Left renal pelvis (tissue), 4 donors: ENCODE measurements at places on chromosomes 12 and 14.

- no peak for DNase-seq
Observed at GRCh38 chr12:5015711-5016492, 27.8 kb upstream of the KCNA5 start.

DNA sequence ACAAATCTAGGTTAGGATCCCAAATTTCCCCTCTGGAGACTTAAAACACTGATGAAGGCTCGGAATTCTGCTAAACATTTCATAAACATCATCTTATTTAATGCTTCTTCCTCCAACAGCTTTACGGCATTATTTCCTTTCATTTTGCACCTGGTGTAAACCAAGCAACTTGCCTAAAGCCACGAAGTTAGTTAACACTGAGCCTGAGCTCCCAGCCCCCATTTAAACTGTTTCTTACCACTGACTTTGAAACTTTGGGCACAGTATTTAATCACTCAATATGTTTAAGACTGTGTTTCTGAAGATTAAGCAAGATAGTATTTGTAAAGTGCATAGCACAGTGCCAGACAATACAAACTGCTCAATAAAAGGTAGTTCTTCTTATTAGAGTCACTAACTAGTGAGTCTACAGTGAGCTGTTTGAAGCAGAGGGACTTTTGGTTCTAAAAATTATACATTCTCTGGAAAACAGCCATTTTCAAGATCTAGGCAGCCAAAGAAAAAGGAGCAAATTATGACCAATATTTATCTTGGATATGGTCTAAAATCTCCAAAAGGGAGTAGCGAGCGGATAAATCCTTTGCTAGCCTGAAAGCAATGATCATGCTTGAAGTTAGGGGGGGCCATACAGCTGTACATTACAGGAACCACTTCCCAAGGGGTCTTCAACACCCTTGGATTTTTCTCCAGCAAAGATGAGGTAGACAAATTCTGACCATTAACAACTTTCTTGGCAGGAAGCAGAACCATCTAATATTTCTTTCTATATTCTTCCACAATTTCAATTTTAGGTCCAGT, 4.0 kb downstream of the EGLN3 start:
- DNase-seq = no peak

DNA sequence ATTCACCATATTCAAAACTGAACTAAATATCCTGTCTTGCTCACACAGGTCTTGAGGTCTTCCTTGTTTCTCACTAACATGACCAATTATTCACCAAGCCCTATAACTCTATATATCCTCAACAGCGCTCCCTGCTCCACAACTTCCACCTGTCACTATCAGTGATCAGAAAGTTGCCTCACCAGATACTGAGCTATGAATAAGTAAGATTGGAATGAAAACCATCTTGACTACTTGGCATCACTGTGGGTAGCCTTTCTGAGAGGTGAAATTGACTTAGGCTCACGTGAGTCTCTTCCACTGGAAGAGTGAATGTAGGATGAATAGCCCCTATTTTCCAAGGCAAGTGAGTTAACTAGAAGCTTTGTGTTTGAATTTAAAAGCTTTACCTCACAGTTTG, 167.1 kb downstream of the PIK3C2G start:
- DNase-seq = no peak

DNA sequence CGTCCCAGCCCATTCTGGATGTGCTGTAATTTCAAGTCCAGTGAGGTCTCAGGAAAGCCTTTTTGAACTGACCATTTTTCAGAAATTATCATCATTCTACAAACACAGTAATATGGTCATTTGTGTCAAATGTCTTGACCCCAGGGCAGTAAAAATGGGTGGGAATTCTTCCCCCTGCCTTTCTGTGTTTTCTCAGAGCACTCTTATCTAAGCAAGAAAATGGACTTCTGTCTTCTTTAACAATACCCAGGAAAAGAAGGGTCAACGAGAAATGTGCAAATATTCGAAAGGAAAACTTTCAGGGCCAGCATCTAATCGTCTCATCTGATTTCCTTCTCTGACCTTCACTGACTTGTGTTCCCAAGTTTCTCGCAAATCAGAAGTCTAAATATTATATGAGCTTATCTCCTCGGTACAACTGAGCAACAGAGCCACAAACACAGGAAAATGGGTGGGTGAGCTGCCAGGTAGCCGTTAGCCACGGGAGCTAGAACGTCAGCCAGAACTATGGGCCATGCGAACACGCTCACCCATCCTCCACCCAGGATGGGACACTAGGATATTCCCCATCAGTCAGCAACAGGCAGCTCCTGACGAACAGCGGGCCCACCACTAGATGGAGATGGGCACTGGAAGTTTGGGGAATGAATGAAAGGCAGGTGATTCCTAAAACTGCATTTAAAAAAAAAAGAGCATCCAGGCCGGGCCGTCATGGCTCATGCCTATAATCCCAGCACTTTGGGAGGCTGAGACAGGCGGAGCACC, 57.1 kb downstream of the VWF start:
- DNase-seq = no peak

DNA sequence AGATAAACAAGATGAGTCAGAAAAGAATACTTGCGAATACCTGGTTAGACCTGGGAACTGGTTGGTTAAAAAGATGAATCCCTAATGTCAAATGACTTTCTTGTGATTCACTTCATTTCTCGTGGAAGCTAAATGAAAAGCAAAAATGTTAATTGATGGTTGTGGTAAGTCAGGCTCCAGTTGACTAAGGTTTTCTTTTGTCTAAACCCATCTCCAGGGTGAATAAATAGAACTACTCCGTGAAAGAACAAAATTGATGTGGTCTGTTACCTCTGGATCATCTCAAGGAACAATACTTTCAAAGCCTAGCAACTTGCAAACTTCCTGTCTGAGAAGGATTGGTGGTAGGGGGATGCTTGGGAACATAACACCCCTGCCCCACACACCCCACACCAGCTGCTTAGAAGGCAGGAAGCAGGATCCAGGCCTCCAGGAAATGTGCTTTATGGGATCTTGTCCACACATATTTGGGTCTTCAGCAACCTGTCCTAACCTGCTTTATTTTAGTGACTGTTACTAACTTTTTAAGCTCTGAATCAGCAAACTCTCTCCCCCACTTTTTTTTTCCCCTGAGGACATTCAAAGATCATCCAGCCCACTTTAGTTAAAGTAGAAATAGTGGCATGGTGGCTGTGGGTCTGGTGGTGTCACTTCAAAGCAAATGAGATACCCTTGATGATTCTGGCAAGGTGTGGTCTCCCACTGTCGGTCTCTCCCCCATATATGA, 60.4 kb upstream of the PTHLH start:
- no peak for DNase-seq

DNA sequence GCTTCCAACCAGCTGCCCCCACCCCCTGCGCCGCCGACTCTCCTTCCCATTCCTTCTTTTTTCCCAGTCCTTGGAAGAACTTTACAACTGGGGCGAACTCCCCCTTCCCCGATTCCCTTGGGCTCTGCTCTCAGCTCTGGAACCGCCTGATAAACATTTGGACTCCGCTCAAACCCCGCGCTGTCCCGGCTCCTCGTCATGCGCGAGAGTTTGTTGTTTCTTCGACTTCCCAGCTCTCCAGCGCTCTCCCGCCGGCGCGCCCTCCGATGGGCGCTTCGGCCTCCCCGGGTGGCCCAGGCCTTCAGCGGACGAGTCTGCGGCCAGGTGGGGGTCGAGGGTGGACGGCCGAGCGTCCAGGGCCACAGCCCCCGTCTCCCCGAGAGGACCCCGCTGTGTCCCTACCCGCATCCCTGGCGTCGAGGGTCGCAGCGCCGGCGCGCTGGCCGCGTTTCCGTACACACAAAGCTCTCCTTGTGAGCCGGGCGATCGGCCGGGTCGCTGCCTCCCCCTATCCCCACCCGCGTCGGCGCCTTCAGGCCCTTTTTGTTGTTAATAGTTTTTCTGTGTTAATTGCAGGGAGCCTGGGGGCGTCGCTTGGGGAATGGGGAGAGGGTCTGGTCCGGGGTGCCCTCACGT, 847 bp downstream of the MMP14 start:
- DNase-seq = no peak

GRCh38 chr12:120416490-120417216, 21.3 kb upstream of the COX6A1 start:
- no peak for DNase-seq

DNA sequence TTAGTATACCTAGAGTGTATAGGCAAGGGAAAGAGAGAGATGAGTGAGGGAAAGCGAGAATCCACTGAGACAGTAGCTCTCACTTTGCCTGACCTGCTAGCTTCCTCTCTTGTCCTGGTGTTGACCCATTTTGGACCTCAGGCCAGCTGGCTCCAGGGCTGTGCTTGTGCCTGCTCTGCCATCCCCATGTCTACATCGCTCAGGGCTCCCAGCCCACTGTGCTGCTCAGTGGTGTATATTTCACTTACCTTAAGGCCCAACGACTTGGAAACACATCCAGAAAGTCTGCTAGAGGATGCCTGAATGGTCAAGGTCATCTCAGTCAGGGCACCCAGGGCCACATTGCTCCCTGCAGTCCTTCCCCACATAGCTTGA, 964 bp upstream of the SERPINA4 start:
- no peak for DNase-seq

- no peak for DNase-seq
Observed at GRCh38 chr12:11894890-11895289, 175.8 kb upstream of the BCL2L14 start.

DNA sequence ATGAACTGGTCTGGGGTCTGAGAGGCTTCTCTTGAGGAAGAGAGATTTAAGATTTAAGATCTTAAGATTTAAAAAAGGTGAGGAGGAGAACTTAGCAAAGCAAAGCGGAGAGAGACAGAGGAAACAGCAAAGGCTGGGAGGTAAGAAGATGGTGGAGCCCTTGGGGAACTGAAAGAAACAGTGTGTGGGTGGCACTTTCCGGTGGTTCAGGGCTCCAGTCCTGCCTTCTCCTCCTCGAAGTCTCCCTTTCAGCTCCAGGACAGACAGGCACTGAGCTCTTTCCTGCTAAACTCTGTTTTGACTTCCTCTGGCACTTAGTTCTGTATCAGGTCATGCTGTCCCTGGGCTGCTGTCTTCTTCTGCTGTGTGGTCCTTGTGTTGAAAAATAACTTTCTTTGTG, 298.7 kb upstream of the SRRM4 start:
- no peak for DNase-seq

- no peak for DNase-seq
Observed at GRCh38 chr14:57870686-57871457, 5.0 kb upstream of the SLC35F4 start.

GRCh38 chr12:3020850-3021435, 56.2 kb upstream of the TSPAN9 start:
- no peak for DNase-seq

DNA sequence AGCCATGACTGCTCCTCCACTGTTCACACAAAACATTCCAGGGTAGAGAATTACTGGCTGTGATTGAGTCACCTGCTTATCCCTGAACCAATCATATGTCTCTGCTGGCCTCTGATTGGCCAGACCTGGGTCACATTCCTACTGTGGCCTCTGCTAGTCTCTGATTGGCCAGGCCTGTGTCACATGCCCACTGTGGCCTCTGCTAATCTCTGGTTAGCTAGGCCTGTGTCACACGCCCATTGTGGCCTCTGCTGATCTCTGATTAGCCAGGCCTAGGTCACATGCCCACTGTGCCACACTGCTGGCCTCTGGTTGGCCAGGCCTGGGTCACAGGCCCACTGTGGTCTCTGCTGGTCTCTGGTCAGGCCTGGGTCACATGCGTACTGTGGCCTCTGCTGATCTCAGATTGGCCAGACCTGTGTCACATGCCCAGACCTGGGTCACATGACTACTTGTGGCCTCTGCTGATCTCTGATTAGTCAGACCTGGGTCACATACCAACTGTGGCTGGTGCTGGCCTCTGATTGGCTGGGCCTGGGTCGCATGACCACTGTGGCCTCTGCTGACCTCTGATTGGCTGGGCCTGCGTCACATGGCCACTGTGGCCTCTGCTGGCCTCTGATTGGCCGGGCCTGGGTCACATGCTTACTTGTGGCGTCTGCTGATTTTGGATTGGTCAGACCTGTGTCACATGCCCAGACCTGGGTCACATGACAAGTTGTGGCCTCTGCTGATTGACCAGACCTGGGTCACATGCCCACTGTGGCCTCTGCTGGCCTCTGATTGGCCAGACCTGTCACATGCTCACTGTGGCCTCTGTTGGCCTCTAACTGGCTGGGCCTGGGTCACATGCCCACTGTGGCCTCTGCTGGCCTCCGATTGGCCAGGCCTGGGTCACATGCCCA, 251.6 kb downstream of the SLC15A4 start:
- DNase-seq = no peak

DNA sequence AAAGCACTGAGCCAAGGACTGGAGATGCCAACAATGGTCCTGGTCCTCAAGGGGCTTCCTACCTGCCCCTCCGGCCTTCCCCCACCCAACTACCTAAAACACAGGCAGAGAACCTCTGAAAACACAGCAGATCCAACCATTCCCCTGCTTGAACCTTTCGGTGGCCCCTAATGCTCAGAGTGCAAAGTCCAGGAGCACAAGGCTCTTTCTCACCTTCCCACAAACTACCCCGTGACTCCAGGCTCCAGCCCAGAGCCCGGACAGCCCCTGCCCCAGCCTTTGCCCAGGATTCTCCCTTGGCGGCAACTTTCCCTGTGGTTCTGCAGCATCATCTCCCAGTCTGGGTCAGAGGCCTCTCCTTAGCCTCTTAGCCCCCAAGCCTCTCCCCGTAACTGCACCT, 1.6 kb upstream of the CD9 start:
- no peak for DNase-seq

DNA sequence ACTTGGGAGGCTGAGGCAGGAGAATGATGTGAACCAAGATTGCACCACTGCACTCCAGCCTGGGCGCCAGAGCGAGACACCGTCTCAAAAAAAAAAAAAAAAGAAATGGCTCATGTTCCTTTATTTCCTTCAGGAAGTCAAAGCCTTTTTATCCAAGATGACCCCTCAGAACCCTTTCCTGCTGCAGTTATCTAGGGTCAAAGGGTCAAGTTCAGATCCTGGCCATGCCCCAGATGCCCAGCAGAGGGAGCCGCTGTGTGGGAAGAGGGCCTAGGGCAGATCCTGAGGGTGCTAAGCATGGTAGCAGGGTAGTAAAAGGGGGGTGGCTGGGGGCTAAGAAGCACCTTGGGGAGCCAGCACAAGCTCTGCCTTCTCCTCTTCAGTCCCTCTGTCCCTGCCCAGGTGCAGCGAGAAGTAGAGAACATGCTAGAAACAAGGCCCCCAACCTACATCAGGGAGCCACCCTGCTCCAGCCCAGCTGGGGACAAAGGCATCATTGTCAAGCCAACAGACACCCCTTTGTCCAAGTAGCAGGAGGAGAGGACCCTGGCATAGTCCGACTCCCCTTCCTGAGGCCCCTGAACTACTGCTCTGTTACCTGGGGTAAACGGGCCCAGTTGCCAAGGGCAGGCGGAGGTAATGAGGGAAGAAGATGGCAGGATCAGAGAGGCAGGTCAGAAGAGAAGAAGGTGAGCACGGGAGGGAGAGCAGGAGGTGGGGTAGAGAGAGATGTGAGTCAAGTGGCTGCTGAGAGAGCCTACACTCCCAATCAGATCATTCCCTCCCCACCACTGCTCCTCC, 6.5 kb downstream of the NFE2 start:
- no peak for DNase-seq

DNA sequence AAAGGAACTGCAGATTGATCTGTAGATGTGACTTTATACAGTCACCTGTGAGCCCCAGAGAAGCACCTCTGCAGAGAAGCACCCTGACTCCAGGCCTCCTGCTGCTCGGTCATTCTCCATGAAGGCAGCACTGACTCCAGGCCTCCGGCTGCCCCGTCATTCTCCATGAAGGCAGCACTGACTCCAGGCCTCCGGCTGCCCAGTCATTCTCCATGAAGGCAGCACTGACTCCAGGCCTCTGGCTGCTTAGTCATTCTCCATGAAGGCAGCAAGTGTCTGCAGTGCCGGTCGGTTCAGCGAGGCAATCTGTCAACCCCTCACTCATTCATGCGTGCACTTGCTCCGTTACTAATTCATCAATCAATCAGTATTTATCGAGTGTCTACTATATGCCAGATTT, 160.3 kb downstream of the PIWIL1 start:
- DNase-seq = no peak
